GM18507 (cell line): ENCODE measurements at places on chromosomes 2 and 18.

GRCh38 chr2:125004106-125004800, 979.2 kb downstream of the CNTNAP5 start:
- no peak for DNase-seq

DNA sequence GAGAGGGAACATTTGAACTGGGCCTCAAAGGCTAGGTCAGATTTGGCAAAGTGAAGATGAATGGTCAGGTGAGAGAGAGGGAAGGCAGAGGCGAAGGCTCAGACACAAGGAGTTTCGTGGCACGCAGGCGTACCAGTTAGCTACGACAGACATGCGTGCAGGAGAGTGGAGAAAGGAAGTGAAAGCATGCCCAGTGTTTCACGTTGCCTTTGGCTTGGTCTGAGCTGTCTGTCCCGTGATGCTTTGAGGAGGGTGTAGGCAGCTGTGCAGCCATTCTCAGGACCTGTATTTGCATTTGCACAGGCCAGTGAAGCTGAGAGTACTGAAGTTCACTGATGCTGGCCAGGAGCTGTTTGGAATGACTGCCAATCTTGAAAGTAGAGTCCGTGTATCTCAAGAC, 69.5 kb downstream of the HNRNPLL start:
- DNase-seq: peak; percentile 15

GRCh38 chr2:65737452-65738011, 305.1 kb upstream of the SPRED2 start:
- DNase-seq: no peak

DNA sequence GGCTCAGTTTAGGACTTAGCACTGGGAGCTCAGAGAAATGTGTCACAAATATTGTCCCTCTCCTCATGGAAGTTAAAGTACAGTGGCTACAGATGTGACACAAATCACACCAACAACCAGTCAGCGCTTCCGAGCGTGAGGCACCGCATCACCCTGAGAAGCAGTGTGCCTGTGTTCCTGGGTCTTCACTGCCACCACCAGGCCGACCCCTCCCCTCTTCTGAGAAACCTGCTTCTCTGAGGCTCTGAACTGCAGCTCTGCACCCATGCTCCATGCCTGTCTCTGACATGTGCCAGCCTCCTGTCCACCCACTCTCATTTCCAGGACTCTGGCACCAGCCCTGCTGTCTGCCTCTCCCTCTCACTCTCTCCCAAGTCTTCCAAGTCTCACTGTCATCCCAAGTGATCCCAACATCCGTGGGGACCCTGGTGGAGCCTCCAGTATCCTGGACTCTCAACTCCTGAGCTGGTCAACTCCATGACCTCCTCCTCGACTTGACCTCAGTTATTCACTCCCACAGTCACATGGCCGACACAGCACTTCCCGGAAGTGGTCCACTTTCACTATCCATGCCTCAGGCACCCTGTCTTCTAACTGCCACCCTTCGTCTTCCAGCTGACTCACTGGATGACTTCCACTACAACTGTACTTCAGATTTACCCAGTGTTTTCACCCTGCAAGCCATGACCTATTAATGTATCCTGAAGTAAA, 73.5 kb downstream of the FBXO15 start:
- no peak for DNase-seq

DNA sequence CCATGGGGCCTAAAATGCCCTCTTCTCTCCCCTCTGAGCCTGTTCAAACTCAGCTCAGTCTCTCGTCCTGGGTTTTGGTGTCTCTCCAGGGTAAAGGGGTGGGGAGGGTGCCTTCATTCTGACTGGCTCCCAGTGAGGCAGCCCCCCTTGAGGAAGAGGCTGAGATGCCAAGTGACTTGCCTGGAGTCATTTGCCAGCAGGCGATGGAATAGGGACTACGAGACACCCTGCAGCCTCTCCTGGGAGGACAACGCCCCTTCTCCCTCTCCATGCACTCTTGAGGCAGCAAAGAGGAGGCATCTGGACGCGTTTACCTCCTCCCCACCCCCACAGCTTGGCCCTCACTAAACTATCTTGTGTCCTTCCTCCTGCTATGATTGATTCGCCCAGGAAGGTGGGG, 760 bp upstream of the STON1 start:
- DNase-seq: no peak

GRCh38 chr2:189876271-189876670, 92.0 kb downstream of the PMS1 start:
- no peak for DNase-seq

GRCh38 chr2:269356-270030, 4.7 kb downstream of the ACP1 start:
- no peak for DNase-seq

DNA sequence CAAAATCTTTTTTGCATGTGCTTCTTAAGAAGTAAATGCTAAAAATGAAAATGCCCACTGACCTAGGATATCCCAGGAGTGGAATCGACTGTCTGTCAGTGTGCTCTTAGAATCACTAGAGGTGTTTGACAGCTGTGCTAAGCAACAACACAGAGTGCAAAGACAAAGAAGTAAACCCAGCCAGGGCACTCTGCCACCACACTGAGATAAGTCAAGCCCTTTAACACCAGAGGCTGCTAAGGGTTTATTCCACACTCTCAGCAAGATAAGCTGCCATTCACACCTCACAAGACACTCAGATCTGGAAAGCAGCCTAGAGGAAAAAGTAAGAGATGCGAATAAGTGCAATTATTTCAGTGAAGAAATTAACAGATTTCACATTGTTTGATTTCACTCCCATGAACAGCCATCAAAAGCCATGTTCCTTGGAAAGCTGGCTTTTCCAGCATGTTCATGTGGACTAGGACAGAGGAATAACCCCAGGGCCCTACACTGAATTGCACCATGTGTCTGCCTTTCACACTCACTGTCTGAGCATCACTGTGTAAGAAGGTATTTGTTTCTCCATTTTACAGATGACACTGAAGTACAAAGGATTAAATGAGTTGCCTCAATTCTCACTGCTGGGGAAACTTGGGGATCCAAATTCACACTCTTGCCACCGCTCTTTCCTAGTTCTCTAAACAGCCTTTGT, 6.0 kb upstream of the BMP10 start:
- no peak for DNase-seq

- DNase-seq: no peak
Observed at GRCh38 chr2:145918951-145919350, 1399.0 kb upstream of the ZEB2 start.

DNA sequence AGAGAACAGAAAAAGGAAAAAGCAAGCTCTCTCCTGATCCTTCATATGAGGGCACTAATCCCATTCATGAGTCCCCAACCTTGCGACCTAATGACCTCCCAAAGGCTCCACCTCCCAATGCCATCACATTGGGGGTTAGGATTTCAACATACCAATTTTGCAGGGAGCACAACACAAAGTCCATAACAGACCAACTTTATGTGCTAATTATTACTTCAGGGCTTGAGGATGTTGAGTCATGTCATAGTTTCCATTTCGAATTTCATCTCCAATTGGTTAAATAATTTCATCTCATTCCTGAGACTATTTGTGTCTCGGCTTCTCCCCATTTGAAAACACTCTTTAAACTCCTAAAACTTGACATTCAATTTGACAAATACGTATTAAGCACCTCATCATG, 69.9 kb upstream of the KLF7 start:
- DNase-seq: no peak

DNA sequence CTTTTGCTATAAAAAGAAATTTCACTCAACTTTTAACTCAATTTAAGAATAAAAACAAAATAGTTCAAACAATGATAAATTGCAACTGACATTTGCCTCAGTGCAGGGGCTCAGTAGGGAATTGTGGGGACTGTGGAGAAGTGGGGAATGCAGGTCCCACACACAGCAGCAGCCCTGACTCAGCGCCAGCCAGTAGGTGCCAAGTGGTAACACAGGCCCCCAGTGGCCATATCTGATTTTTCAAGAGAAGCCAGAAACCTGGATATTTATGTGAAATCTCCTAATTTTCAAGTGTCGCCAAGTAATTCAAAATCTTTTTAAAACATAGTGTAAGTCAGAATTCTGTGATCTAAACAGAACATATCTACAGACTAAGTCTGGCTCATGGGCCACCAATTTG, 186.3 kb downstream of the EN1 start:
- DNase-seq: no peak

DNA sequence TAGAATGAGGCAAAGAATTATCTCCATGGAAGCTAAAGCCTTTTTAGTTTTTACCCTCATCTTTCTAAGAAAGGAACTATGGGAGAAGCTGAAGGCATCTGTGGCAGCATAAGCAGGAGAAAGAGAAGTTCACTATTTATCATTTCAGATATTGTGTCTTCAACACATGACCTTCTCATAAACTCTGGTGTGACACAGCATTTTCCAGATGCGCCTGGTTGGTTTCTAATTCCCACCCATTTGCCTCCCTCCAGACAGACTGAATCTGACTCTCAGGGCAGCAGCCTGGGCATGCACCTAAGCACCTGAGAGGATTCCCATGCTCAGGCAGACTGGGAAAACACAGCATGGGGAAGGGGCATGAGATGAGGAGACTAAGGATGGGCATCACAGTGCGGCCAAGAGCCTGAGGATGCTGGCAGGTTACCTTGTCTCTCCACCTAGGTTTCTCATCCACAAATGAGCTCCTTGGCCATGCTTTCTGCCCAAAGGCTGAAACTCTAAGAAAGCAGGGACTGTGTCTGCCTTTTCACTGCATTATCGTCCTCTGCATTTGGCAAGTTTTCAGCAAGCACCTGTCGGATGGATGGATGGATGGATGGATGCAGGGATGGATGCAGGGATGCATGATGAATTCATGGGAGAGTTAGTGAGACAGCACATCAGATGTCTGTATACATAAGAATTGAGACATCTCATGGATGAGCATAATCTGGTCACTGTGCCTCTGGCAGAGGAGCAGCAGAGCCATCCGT, 28.8 kb upstream of the SULT1C4 start:
- no peak for DNase-seq

- no peak for DNase-seq
Observed at GRCh38 chr2:241109210-241110088, 7.4 kb upstream of the MTERF4 start.

DNA sequence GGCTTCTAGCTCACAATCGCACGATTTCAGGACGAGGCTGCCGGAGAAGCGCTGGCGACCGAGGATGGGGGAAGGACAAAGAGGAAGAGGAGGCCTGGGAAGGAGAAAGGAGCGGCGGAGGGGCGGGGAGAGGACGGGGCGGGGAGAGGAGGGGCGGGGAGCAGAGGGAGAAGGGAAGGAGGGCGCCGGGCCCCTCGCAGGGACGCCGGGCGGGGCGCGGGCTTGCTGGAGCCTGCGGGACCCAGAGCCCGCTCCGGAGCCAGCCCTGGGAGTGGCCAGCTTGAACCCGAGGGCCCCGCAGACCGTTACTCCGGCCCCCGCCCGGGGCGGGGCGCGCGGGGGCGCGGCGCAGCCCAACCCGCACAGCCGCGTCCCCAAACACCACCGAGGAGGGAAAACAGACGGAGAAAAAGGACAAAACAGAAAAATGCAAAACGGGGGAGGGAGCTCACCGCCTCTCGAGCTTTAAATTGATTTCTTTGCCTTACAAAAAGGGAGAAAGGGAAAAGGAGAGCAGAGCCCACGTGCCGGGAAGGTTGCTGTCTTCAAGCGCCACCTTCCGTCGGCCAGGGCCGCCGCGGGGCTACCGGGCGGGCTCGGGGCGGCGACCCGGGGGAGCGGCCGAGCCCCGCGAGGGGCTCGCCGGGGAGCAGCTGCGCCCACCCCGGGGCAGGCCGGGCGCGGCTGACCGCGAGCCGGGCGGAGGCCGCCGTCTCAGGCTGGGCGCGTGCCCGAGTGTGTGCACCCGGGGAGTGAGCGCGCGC, 781 bp upstream of the SOX11 start:
- DNase-seq: no peak
